Naive thymus-derived CD4-positive, alpha-beta T cell (primary cell): ENCODE measurements at places on chromosomes 4 and X.

GRCh38 chr4:52962721-52963120, 100.6 kb downstream of the RASL11B start:
- H3K27ac ChIP-seq = no peak overlapping the region
- no peaks in the 10 kb centered on the region for H3K36me3 ChIP-seq
- no peak overlapping the region for H3K4me3 ChIP-seq
- H3K4me1 ChIP-seq = no peaks in the 10 kb centered on the region
- no peak for DNase-seq

- no peak for DNase-seq
- no peaks in the 10 kb centered on the region for H3K36me3 ChIP-seq
- H3K27me3 ChIP-seq = no peaks in the 10 kb centered on the region
- H3K27ac ChIP-seq = no peak overlapping the region
Observed at GRCh38 chr4:148405161-148405893, 36.9 kb downstream of the NR3C2 start.

DNA sequence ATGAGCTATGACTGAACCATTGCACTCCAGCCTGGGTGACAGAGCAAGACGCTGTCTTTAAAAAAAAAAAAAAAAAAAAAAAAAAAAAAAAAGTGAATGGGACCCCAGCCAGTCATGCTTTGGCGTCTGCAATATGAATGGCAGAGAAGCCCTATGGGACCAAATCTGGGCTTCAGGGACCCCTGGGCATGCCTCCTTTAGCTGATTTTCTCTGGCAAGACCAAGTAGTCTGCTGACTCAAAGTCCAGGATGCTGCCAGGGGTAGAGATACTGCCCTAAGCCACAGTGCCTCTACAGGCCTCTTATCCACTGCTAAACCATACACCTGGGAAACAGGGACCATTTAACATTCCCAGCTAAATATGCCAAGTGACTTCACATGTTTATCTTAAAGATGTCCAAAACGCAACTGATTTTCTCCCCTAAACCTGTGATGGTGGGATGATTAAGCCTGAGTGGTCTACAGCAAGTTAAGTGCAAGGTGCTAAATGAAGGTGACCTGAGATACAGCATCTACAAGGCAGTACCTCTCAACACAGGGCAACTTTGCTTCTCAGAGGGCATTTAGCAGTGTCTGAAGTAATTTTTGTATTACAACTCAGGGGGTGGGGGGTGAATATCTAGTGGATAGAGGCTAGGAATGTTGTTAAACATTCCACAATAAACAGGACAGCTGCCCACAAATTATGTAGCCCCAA, 5.8 kb downstream of the RPS4X start:
- H3K36me3 ChIP-seq = peaks cover 15% of the 10 kb centered on the region
- no peak overlapping the region for H3K4me3 ChIP-seq
- no peak for DNase-seq
- H3K27ac ChIP-seq = no peak overlapping the region
- H3K27me3 ChIP-seq = no peaks in the 10 kb centered on the region
- H3K4me1 ChIP-seq = peaks cover 16% of the 10 kb centered on the region

GRCh38 chr4:88130544-88131305, 27.7 kb downstream of the ABCG2 start:
- DNase-seq = no peak
- H3K4me1 ChIP-seq = no peaks in the 10 kb centered on the region
- H3K27ac ChIP-seq = no peak overlapping the region
- H3K27me3 ChIP-seq = no peaks in the 10 kb centered on the region

- H3K27me3 ChIP-seq = no peaks in the 10 kb centered on the region
- no peaks in the 10 kb centered on the region for H3K4me1 ChIP-seq
- no peaks in the 10 kb centered on the region for H3K36me3 ChIP-seq
- no peak overlapping the region for H3K27ac ChIP-seq
- H3K4me3 ChIP-seq = no peak overlapping the region
Observed at GRCh38 chr4:52199574-52200338, 148.7 kb downstream of the SPATA18 start.

DNA sequence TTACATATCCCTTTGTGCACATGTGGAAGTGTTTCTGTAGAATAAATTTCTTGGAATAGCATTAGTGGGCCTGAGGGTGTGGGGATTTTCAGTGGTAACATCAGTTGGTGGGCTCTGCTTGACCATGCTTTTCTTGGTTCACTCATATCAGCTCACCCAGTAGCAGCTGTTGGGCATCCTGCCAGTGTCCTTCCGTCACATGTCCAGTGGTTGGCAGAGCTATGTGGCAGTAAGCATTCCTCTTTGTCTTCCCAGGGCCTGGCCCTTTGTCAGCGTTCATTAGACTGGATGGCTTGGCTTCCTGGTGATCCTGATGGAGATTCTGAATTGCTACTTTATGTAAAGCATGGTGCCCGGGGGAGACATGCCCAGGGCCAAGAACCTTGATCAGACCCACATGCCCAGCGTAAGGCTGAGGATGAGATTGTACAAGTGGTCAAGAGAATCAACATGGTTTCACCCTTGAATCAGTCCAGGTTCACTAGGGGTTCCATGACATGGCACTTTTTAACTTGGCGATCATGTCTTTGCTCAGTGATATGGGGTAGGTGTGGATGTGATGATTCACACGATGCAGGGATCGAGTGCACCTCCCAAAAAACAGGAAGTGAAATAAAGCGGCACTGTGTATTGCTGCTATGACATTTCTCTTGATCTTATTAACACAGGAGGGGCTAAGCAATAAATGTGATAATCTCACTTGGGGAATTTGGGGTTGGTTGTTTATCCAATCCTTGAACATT, 72.1 kb upstream of the IGFBP7 start:
- no peak overlapping the region for H3K4me3 ChIP-seq
- H3K36me3 ChIP-seq = no peaks in the 10 kb centered on the region
- no peaks in the 10 kb centered on the region for H3K4me1 ChIP-seq
- no peak overlapping the region for H3K27ac ChIP-seq
- no peaks in the 10 kb centered on the region for H3K27me3 ChIP-seq
- DNase-seq = no peak

DNA sequence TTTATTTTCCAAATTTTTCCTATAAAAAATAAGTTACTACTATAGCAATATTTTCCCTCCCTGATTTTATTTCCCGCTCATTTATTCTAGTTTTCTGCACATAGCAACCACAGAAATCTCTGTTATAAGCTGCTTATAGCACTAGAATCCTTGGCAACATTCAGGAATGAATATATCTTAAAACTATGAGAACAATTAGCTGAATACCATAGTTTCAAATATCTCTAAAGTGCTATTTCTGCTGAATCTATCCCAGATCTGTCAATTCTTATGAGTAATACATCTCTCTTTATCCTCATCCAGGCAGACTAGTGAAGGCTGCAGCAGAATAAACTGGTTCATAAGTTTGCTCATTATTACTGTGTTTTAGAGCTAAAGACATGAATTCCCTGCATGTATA, 622.9 kb upstream of the DIPK2B start:
- no peak overlapping the region for H3K27ac ChIP-seq
- H3K4me1 ChIP-seq = no peaks in the 10 kb centered on the region
- DNase-seq = no peak
- no peaks in the 10 kb centered on the region for H3K36me3 ChIP-seq
- no peaks in the 10 kb centered on the region for H3K27me3 ChIP-seq

DNA sequence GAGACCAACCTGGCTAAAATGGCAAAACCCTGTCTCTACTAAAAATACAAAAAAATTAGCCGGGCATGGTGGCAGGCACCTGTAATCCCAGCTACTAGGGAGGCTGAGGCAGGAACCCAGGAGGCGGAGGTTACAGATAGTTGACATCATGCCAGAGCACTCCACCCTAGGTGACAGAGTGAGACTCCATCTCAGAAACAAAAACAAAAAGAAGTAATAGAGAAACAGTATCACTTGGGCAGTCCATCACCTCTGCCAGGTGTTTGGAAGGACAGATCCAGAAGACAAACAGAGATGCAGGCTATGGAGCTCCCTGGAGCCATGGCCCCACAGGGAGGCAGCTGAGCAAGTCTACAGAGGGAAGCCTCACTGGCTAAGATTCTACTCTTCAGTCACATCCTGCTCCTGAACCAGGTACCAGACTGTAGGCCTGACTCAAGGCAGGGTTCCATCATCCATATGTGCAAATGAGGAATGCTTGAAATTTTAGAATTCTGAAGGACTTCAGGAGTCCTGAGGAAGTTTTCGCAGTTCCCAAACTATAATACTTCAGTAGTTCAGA, 81.4 kb upstream of the CPEB2 start:
- H3K4me1 ChIP-seq = no peaks in the 10 kb centered on the region
- no peak overlapping the region for H3K27ac ChIP-seq
- no peaks in the 10 kb centered on the region for H3K27me3 ChIP-seq

- H3K36me3 ChIP-seq = no peaks in the 10 kb centered on the region
- H3K27me3 ChIP-seq = no peaks in the 10 kb centered on the region
- no peak overlapping the region for H3K27ac ChIP-seq
- H3K4me3 ChIP-seq = no peak overlapping the region
- no peak for DNase-seq
- H3K4me1 ChIP-seq = peaks cover 3% of the 10 kb centered on the region
Observed at GRCh38 chr4:152559641-152560040, 23.7 kb upstream of the FBXW7 start.
